ENCODE measurements at places on chromosomes 3 and 15. TPM values are rescaled to one million over a fixed set of nuclear protein-coding genes. Genes with fewer than 3 reads are reported as not detected.

The FSD2 gene
- not detected for total RNA-seq

The FBXO22 gene
- 14.7 TPM for total RNA-seq

The ZNF662 gene
- 12.6 TPM for total RNA-seq

The RTP1 gene
- 0.27 TPM for total RNA-seq

The KNG1 gene
- not detected for total RNA-seq
